ENCODE measurements at places on chromosomes 5 and 9.

GRCh38 chr5:54844266-54844665, 141.1 kb downstream of the ESM1 start:
- DNase-seq = no peak

DNA sequence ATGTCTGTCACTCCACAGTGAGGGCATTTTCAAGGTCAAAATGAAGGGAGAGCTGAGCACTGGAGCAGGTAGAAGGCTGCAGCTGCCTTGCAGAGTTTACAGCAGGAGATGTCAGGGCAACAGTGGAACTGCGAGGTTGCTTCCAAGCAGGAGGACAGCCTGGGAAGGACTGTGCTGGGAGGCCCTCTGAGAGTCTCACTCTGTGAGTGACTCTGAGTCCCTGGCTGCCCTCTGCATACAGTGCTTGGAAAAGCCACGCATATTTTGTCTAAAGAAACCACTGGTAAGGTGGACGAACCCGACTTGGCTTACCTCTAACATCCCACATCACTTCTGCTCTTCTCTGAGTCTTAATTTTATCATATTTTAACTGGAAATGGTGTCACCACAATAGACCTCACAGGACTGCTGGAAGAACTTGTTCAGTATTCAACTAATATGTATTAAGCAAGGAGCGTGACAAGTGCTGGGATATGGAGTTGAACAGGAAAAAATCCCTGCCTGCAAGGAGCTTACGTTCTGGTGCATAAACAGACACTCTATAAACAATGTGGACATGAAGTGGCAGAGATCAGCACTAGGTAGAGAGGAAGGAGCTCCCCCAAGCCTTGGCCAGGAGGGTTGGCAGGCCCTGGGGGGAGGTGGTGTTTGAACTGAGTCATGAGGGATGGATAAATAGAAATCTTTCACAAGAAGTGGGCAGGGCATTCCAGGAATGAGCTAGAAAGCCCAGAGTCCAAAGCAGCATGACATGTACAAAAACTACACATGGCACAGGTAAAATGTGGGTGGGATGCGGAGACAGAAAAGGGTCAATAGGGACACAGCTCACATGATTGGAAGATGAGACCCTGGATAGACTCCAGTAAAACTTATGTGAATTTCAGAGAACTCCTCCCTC, 64.0 kb upstream of the FOXE1 start:
- no peak for DNase-seq

DNA sequence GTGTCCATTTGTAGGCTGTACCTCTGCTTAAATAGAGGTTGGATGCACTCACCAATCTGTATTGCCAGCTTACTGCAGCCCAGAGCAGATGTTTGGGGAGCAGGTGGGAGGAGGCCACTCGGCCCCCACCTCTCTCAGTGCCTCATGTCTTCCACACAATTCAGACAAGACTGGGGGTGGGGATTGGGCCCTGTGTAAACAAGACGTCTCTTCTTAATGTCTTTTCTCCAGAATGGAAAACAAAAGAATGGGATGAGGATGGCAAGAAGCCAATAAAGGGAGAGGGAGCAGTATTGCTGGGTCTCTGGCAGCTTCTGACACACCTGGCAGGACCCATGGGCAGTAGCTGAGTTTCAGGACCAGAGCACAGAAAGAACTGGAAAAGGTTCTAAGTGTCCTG, 64.9 kb downstream of the SIL1 start:
- DNase-seq = no peak

GRCh38 chr9:121718084-121718483, 66.7 kb downstream of the DAB2IP start:
- no peak for DNase-seq

DNA sequence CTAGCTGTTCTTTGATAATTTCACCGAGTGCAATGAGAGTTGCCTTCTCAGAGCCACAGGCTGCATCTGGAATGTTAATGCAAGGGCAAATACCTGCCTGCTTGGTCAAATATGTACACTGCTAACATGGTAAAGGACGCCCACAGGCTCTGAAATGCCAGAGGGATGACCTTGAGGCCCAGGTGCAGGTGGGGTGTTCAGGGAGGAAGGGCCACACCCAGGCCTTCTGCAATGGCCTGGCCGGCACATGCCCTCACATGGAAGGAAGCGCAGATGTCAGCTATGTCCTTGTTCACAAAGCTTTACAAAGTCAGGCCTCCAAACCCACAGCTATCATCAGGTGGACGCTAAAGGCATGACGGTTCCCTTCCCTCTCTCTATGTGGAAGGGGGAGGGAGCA, 48.6 kb downstream of the HRH2 start:
- no peak for DNase-seq

DNA sequence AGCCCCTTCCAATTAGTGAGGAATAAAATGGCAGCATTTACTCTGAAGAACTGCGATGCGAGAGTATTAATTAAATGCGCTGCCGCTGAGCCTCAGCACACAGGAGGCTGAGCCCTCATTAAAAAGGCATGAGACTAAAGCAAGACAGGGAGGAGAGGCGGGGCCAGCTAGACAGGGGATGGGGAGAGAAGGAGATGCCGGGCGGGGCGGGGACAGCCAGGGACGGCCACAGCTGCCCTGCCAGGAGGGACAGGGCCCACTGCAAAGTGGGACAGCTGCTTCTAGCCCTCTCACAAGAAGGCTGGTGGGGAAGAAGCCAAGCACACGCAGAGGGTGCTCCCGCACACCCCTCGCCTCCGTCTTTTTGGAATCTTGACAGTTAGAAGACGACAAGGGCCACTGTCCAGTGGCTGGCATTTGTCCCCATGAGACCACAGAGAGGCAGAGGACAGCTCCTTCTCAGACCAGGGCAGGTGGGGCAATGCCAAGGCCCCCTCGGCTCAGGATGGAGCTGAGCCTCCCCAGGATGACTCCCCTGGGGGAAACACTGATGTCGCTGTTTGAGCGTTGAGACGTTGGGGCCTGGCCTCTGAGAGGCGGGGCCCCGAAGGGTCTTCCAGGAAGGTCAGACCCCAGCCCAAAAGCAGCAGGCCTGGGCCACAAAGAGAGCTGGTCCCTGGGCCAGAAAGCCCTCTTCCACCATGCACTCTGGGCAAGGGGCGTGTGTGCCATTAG, 26.9 kb downstream of the ADAMTS2 start:
- no peak for DNase-seq

DNA sequence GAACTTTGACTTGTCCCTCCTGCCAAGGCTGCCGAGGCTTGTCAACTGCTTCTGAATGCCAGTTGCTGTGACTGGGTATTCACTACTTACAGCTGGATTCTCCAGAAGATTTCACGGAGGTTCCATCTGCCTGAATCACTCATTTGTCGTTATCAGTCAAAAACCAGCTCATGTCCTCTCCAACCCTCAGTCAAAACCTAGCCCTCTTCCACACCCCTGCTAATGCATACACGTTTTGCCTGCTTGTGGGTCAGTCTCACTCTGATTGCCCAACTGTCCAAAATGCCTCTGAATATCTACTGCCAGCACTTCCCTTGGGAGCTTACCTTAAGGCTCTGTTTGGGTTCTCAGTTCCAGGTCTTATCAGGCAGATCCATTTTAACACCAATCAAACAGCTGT, 238.6 kb upstream of the TMEM161B start:
- DNase-seq = no peak

DNA sequence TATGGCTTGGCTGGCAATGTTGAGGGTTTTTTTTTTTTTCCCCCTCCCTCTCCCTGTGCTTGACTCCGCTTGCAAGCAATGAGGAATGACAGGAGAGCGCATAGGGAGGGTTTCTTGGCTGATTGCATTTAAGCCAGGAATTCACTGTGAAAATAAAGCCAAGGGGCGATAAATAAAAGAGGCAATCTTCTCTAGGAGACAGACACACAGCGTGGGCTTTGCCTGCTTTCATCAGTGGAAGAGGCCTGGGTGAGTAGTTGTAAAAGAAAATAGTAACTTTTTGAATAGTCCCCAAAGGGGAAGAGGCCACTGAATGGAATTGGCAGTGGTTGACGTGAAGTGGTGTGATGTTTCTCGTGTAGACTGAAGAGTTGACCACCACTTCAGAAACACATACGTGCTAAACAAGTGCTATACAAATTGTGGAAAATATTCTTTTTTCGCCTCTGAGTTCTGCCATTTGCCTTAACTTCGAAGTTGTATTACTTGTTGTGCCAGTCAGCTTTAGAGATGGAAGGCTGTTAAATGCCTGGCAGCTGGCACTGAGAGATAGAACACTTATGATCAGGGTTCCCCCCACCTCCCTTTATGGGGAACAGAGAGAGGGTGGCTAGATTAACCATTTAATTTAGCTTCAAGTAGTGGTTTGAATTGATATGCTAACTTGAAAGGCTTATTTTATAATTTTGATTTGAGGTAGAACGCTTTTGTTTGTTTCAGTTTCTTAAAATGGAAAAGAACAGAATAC, 3.0 kb downstream of the ZSWIM6 start:
- DNase-seq = no peak

DNA sequence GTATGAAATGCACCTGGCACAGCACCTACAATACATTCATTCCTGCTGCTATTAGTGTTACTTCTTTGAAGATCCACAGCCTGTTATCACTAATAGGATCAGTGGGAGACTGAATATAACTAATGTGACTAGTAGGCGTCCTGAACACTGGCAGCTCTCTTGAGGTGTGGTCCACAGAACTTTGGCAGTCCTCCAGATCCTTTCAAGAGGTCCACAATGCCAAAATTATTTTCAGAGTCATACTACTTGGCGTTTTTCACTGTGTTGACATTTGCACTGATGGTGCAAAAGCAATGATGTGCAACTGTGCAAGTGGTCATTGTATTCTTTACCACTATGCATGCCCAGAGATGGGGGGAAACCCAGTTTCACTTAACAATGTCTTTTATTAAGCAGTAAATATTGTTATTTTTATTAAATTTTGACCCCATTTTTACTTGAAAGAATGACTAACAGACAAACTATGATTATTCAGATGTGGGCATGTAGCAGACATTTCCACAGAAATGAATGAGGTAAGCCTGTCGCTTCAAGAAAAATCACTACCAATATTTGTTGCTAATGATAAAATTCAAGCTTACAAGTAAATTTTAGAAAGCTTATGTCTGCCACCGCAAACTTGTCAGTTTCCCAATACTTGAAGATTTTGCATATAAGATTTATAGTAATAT, 48.9 kb downstream of the ADRB2 start:
- DNase-seq = peak; percentile 16

DNA sequence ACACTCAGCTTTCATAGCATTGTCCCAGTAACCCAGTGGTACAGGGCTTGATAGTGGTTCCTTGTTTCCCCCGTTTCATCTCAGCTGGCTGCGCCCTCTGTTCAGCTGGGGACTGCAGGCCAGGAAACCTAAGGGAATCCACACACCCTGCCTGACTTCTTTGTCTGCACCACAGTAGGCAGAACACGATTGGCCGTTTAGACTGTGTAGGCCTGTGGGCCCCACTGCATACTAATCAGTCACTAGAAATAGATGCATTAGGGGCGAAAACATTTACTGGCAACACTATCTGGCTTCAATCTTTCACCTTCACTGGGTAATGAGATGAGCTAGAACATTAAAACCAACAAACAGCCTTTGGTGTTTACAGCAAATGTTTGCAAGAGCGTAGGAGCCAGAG, 512.7 kb upstream of the BRINP1 start:
- no peak for DNase-seq

- DNase-seq = no peak
Observed at GRCh38 chr9:132982458-132982857, 4.0 kb downstream of the GFI1B start.

GRCh38 chr5:180215783-180216630, 7.0 kb upstream of the RASGEF1C start:
- no peak for DNase-seq

DNA sequence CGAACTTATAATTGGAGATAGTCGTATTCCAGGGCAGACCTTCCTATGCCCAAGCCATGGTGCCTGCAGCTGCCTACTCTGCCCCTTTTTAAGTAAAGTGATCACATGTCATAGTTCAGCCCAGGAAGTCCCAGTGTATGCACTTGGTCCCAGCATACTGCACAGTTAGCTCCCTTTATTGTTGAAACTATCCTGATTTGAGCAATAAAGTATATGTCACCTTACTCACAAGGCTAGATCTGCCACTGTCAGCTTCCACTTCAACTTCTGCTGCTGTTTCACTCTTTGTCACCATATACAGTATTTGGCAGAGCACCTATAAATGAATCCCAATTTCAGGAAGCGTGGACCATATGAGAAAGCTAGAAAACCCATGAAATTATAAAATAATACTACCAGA, 103.8 kb upstream of the PTGER4 start:
- no peak for DNase-seq

GRCh38 chr5:13378091-13378490, 566.4 kb downstream of the DNAH5 start:
- no peak for DNase-seq

DNA sequence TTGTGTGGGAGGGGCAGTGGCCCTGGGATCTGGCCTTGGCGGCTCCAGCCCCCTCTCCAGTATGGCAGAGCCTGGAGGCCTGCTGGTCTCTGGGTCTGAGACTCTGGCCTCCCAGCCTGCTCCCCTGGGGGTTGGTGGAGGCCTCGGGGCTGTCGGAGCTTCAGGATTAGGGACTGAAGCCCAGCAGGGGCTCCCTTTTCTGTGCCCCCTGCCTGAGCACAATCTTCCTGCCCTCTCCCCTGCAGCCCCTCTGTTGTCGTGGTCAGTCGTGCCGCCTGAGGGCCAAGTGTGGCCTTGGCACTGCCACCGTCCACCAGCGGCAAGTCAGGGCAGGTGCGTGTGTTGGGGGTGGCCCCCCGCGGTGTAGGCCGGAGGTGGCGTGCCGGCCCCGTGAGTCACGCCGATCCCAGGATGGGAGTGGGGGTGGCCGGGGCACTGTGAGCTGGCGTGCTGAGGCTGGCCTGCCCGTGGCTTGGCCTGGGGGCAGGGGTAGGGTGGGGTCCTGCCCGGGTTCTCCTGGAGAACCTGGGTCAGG, 53.6 kb downstream of the RXRA start:
- no peak for DNase-seq

GRCh38 chr5:144313147-144313726, 142.6 kb downstream of the KCTD16 start:
- DNase-seq = no peak

DNA sequence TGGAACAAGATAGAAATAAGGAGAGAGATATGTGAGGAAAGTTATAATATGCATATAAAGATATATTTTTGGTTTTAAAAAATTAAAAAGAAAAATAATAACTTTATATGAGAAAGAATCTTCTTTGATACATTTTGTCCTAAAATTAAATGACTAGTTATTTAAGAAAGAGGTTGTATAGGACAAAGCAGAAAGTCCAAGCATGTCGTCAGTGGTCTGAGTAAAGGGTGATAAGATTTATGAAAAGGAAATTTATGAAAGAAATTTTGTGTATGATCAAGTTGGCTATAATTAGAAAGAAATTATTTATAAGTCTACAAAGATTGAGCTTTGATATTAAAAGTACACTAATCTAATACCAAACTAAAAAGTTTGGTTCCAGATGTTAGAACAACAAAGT, 32.0 kb downstream of the GTF3C4 start:
- no peak for DNase-seq

Measured in erythroblast (primary cell).